Activated CD4-positive, alpha-beta T cell treated with anti-CD3 and anti-CD28 coated beads for 4 hours (primary cell): ENCODE measurements at places on chromosomes 3 and 15.
A peak's percentile ranks its signal among the peaks of the same experiment; 100 is the strongest.

- no peak for DNase-seq
Measured at GRCh38 chr15:90903733-90904536, 833 bp downstream of the MAN2A2 start.

DNA sequence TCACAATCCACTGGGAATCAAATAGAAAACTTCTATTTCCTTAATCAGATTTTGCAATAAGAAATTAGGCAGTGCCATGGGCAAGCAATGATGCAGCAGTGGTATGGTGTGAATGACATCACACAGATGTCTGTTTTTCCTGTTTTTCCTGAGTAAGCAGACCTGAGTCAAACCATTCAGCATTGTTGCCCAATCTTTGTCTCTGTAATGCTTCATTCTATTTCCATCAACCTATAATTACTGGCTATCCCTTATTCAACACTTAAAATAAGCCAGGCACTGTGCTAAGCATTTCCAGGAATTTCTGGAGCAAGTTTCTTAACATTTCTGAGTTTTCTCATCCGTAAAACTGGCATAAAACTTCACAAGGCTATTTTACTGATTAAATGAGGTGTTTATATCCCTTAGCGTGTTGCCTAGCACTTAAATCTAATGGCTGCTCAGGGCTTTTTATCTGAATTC lies 11.3 kb upstream of the OXSR1 start:
- DNase-seq: no peak

- no peak for DNase-seq
Measured at GRCh38 chr3:16089521-16089920, 85.0 kb upstream of the GALNT15 start.

DNA sequence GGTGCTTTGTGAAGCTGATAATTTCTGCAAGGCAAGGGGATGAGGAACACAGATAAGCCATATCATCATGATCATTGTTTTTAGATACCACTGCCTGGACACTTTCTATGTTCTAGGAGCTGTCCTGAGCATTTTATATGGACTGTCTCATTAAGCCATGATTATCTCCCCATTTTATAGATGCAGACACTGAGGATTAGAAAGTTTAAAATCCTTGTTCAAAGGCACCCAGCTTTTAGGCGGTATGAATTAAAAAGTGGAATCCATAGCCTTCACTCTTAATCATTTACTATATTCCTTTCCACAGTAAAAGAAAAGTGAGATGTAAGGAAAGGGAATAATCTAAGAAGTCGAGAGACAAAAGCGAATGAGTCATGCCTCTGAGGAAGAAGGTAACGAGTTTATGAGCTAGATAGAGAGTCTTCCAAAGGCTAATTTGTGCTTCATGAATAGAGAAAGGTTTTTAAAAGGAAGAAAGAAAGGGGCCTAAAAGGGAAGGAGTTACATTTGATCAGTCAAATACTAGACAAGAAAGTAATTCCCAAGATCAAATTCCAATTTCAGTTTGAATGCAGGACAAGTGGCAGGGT lies 856.0 kb downstream of the FHIT start:
- DNase-seq: no peak

DNA sequence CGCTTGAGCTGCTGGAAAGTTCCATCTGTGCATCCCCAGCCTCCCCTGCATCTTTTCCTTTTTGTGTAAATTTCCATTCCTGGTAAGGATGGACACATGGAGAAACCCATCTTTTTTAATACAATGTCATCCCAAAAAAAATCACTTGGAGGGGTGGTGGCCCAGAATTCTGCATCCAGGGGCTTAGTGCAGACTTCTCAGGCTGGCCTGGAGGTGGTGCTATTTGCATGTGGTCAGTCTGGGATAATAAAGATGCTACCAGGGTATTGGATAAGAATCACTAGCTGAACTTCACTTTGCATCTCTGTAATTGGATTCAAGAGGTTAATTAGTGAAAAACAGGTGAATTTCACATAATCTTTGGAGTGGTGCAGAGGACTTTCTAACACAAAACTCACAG lies 1.8 kb upstream of the ZSCAN2 start:
- peak; percentile 14 for DNase-seq

DNA sequence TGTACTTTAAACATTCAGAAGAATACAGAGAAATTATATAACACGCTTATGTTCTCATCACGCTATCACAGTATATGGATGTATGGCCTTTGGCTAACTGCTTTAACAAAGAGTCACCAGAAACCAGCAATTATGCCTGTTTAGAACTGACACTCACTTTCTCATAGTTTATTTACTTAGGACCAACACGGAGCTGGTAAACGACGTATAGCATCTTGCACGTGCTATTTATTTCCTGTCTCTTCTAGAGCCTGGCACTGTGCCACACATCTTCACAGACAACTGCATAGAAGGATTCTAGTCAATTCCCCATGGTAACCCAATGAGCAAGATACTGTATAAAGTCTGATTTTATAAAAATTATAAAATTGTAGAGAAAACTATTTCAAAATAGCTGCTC lies 43.6 kb downstream of the TBC1D2B start:
- peak; percentile 58 for DNase-seq

DNA sequence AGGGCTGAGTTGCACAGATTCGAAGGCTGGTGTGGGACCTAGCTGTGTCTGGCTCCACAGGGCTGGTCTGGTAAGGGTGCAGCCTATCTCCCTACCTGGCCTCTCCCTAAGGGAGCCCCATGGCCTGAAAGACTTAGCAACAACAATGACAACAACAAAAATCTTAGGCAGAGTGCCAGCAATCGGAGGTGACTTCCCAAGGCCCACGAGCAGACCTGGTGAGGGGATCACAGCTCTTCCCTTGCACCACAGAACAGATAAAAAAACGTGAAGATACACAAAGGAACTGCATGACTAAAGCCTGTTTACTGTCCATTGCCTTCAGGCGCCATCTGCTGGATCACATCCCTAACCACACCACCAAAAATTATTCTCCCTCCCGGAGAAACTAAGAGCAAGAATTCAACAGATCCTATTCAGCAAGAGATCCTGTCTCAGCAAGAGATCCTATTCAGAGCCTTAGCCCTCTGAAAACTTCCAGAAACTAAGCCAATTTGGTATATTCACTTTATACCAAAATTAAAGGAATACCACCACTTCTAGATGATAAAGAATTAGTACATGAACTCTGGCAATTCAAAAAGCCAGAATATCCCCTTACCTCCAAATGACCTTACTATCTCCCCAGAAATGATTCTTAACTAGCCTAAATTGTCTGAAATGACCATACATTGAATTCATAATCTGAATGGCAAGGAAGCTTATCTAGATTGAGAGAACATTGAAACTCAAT lies 24.1 kb upstream of the OR5K4 start:
- DNase-seq: peak; percentile 39

GRCh38 chr3:44042772-44043171 lies 198.9 kb upstream of the TOPAZ1 start:
- no peak for DNase-seq

DNA sequence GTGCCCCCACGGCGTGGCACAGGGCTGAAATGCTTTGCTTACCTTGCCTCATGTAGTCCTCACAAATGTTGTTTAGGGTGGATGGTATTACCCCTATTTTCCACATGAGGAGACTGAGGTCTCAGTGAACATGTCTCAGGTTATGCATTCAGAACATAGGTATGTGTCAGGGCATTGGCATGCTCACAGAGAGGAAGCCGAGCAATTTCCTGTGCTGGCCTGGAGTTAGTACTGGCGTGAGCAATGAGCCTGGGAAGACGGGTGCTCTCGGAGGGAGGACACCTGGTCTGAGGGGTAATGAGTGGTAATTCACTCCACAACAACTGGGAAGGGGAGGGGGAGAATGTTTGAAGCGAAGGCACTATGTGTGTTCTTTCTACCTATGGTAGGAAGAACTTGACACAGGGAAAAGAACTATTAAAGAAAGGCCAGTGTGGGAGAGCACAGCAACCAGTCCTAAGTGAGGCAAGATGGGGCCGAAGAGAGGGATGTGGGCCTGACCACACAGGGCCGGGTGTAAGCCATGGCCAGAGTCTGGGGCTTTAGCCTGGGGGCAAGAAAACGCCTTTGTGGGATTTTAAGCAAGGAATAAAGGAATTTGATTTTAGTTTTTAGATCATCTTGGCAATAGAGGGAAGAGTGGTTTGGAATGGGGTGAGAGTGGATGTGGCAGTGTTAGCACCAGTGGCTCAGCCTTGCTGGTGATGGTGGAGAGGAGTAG lies 4.9 kb upstream of the FAM131A start:
- DNase-seq: no peak

- DNase-seq: no peak
Measured at GRCh38 chr3:187968883-187969580, 184.9 kb upstream of the LPP start.

GRCh38 chr15:31102039-31102321 lies 455 bp upstream of the TRPM1 start:
- no peak for DNase-seq

GRCh38 chr15:55088207-55088606 lies 108.5 kb downstream of the RSL24D1 start:
- no peak for DNase-seq

DNA sequence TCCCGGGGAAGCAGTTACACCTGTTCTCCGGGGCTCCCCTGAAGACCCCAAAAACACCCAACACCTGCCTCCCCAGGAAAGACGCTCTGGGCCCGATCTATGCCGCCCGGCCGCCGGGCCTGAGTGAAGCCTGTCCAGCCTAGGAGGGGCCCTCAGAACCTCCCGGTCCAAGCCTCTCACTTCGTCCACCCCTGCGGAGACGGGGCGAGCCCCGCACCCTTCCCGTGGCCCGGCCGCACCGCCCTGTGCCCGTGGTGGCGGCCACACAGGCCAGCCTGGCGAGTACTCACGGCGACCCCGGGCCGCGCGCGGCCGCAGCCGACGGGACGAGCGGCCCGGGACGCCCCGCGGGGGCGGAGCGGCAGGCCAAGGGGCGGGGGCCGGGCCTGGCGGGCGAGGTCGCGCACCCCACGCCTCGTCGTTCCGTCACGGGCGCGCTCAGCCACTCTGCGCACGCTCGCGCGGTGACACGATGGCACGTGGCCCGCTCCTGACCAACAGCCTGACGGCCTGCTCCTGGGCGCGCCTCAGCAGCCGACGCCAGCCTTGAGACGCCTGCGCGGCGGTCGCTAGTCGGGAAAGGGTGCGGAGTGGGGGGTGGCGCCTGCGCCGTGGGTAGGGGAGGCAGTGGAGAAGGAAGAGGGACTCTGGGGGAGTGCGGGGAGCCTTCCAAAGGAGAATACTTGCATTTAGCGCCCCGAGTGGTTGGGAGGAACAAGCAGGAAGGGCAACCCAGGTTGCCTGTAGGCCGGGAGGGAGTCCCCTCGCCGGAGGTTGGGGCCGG lies at the start of gene PARP6:
Gene PARP6, minus strand, starts transcription at position 342 of the 784 bp plus-strand sequence. CDS start 5,077 bp downstream, outside the sequence.
- peak; percentile 98 for DNase-seq

GRCh38 chr15:50098545-50098944 lies 20.5 kb downstream of the ATP8B4 start:
- no peak for DNase-seq

GRCh38 chr15:50119063-50120040 lies at the start of gene ATP8B4:
Gene ATP8B4, minus strand, starts transcription at chr15:50119233. Its CDS starts 12,267 bp downstream, at chr15:50106966.
- DNase-seq: no peak

- DNase-seq: no peak
Measured at GRCh38 chr3:45507820-45508317, 86.7 kb upstream of the LIMD1 start.

DNA sequence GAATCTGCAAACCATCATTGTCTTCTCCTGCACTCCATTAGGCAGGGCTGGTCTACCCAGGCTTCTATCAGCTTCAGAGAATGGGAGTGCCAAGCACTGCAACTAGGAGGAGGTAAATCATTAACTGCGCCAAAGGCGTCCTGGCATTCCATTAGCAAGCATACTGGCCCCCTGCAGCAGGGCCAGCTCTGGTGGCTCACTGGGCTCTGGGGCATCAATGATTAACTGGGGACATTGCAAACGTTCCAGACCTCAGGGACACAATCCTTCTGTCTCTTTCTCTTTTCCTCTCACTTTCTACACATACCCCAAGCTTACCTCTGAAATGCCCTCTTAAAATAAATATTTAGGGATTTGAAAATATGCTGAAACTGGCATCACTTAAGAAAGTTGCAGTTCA lies 129.0 kb downstream of the MYLK start:
- DNase-seq: no peak

GRCh38 chr3:101925564-101925963 lies 76.2 kb downstream of the NFKBIZ start:
- DNase-seq: no peak

GRCh38 chr15:31338879-31339557 lies 12.4 kb downstream of the KLF13 start:
- DNase-seq: peak; percentile 35

GRCh38 chr3:112568642-112569041 lies 6.8 kb downstream of the SLC35A5 start:
- no peak for DNase-seq

- DNase-seq: no peak
Measured at GRCh38 chr3:141940194-141940776, 63.8 kb downstream of the ATP1B3 start.

GRCh38 chr15:38748710-38749109 lies 184.1 kb upstream of the RASGRP1 start:
- DNase-seq: no peak

- DNase-seq: no peak
Measured at GRCh38 chr3:195425849-195426248, 17.0 kb downstream of the ACAP2 start.

DNA sequence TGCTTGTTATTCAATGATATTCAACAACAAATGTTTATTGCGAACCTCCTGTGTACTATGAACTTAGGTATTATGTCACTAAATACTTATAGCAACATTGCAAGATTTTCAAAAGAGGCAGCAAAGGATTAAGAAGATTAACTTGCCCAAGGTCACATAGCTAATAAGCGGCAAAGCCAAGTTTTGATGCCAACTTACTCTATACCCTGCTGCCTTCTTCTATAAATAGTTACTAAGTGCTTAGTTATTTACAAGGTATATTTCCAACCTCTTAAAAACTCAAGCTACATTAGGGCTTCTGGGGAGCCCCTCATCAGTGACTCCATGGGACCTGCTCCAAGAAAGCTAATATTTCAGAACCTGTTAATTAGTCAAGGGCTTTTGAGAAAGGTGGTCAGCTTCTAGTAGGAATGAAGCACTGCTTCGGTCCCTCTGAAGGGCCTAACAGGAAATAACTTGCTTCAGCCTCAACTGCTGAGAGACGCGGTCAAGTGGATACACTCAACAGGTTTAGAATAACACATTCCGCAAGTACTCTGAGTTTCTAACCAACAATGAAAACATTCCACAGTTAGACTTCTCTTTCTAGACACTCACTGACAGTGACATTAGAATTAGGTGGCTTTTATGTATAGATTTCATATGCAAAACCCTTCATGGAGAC lies 125.5 kb downstream of the DGKG start:
- DNase-seq: no peak

- no peak for DNase-seq
Measured at GRCh38 chr15:51818150-51818549, 11.3 kb upstream of the TMOD3 start.
